Stimulated activated CD8-positive, alpha-beta memory T cell treated with anti-CD3 and anti-CD28 coated beads, Interleukin-4, amount 100 ng/mL, for 1 hour (primary cell): ENCODE measurements at places on chromosomes 5 and 9.

DNA sequence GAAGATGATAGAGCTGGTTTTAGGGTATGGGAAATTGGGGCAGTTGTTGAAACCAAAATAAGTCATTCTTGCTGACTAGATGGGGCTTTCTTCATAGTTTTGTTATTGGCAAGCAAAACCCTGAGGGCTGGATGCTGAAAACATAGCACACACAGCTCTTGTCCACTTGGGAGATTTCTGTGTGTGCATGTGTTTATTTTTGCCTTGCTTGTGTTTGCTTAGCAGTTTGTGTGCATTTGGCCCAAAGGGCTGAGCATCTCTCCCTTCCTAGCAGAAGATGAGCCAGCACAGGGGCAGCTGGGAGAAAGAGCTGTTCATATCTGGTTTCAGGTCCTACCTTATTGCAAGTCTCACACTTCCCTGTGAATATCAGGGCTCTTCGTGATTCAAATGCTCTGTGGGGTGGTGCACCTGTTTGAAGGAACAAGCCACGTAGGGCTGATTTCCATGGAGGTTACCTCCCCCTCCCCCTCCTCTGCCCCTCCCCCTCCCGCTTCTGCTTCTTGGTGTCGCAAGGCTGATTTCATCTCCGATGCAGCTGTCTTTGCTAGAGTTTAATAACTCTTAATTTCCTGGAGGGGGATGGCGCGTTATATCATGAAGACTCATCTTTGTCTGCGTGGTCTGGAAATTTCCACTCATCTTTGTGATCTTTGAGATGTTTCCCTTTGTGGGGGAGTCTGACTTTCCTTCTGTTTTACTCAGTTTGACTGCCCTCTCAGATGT is 296.5 kb downstream of the ARHGAP26 start:
- no peak for DNase-seq

GRCh38 chr5:142679744-142680143 is 6.1 kb downstream of the FGF1 start:
- DNase-seq, result no peak

DNA sequence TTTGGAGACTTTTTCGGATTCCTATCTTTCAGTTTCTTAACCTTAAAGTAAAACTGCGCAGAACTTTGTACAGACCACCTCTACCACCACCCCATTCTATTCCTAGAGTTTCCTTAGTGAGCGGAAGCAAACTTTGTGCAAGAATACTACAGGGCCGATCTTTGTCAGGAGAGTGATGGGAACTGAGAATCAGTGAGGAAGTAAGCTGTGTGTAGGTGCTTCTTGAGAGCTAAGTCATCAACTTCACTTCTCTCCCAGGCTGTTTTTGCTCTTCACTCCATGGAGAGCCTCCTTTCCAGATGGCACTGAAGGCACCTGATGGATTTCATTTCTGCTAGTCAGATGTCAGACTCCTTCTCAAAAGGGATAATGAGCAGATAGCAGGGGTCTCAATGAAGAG is 127.3 kb downstream of the SPATA31D1 start:
- no peak for DNase-seq

DNA sequence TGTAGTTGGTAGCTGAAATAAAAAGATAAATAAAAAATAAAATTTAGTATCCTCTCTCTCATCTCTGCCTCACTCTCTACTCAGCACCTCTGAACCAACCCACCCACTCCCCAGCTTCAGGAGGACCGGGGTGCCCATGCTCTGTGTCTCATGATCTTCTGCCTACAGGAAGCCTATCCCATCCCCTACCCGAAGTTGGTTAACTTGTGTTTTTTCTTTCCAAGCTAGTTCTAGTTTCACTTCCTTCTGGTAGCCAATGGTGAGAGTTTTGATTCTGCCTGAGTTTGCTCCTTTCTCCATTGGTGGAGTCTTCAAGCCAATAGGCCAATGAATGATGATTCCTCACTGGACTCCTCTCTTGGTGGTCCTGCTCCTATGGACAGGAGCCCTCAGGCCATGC is 32.1 kb downstream of the SNX24 start:
- DNase-seq, result no peak

DNA sequence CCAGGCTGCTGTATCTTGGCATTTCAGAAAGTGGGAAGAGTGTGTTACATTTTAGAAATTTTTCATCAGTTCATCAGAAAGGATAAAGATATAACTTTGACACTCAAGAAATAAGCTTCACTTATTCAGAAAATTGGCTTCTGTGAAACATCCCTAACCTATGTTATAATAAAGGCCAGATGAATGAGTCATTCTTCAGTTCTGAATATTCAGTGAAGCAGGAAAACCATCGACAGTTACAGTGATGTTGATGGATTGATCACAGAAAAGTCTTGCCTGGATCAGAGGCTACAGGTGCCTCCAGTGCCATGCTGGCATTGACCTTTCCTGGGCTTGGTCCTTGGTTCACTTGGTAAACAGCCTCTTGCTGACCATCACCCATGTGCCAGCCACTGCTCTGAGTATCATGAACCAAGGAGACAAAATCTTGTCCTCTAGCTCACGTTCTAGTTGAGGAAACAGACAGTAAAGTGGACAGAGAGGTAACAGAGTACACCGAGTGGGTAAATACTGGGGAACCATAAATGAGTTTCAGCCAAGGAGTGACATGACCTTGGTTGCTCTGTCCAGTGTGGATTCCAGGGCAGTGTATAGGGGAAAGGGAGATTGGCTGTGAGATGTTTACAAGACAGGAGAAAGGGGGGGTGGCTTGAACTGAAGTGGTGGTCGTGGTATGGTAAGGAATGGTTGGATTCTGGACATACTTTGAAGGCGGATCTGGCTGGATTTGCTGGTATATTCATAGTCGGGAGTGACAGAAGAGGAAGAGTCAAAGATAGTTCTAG is 98.6 kb downstream of the AMBP start:
- DNase-seq, result no peak

- no peak for DNase-seq
These were observed 288.1 kb downstream of the GADD45G start for GRCh38 chr9:89892920-89893319.

- no peak for DNase-seq
These were observed 38.5 kb downstream of the RAPGEF1 start for GRCh38 chr9:131701436-131701781.

DNA sequence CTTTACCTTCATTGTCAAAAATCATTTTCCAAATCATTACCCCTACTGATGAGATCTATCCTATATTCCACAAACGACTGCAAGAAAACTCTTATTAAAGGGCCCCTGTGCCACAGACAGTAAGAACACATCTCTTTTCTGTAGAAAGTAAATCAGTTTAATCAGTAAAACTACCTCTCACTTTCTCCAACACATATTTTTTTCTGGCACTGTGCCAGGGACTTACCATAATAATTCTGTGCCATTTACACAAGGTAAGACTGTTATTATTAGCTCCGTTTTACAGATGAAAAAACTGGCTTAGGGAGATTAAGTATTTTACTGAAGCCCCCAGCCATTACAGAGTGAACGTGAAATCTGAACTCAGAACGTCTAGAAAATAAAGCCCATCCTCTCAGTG is 587.0 kb upstream of the COX7C start:
- DNase-seq, result no peak

DNA sequence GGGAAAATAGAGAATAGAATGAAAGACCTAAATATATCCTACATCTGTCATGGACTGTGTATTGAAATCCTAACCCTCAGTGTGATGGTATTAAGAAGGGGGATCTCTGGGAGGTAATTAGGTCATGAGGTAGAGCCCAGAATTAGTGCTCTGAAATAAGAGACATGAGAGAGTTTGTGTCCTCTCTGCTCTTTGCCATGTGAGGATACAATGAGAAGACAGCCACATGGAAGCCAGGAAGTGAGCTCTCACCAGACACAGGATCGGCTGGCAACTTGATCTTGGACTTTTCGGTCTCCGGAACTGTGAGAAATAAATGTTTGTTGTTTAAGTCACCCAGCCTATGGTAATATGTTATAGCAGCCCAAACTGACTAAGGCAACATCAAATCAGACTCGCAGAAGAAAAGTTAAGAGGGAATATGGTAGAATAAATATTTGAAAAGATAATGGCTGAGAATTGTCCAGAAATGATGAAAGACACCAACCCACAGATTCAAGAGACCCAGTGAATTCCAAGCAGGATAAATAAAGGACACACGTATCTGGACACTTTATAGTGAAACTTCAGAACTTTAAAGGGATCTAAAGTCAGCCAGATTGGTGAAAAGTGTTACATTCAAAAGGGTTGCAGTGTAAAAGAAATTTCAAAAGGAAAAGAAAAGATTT is 12.7 kb upstream of the SLC36A1 start:
- no peak for DNase-seq

- no peak for DNase-seq
These were observed 3.8 kb downstream of the TCOF1 start for GRCh38 chr5:150361301-150361700.

DNA sequence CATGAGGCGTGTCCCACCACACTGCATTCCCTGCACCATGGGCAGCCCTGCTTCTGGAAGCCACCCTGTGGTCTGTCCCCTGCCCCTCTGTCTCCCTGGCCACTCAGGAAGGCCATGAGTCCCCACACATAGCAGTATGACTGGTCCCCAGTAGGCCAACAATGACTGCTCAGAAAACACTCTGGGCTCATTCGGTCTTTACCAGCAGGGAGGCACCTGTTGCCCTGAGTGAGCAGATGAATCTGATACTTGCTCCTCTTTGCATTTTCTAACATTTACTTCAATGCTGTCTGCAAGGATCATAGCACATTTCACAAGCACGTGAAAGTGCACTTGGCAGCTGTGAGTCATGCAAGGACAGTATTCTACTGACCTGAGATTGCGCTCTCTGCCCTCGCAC is 365.4 kb upstream of the IRX1 start:
- no peak for DNase-seq

DNA sequence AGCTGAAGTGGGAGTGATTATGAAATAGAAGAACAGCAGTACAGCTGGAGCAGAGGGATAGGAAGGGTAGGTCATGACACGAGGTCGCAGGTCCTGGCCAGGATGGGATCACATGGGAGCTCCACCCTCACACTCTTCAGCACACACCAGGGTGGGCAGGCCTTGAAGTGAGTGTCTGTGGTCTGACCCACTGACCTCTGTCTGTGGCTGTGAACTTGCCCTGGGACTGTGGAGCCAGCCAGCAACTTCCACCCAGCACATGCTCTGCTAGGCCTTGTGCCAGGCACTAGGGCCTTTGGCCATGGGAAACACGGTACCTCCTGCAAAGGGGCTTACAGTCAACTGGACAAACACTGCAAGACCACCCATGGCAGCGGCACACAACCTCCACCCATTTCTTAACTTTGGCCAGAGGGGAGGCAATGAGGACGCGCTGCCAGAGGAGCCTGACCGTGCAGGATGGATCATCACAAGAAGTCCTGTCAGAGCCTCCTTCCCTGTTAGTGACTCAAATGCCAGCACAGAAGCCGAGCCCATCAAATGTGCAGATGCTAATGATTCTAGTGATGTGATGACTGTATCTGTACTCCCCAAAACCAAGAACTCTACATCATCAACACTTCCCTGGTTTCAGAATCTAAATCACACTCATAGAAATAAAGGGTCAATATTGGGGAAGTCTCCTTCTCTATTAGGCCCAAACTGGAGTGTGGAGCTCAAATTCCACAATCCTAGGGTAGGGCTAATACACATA is 113.6 kb downstream of the DPYSL3 start:
- DNase-seq, result no peak

- DNase-seq, result no peak
These were observed 44.4 kb downstream of the SEC61B start for GRCh38 chr9:99266255-99267023.

DNA sequence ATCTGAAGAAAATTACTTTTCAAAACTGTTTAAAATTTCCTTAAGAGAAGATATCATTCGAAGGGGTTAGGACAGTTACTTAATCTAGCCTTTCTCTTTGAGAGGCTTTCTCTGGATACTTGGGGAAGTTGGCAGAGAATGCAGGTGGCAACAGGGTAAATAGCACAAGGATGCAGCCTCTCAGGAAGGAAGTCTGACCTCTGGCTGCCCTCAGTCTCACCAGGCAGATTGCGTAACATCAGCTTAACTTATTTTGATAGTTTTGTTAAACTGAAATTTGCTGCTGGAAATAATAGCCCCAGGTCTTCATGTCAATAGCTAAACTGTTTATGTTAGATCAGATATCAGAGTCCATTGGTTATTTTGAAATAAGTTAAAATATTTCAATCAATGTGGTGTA is 20.4 kb downstream of the CCDC192 start:
- DNase-seq, result no peak

GRCh38 chr9:96067600-96067999 is 192.1 kb downstream of the ERCC6L2 start:
- DNase-seq, result no peak

GRCh38 chr5:56099346-56099745 is 104.6 kb upstream of the IL6ST start:
- DNase-seq, result no peak

DNA sequence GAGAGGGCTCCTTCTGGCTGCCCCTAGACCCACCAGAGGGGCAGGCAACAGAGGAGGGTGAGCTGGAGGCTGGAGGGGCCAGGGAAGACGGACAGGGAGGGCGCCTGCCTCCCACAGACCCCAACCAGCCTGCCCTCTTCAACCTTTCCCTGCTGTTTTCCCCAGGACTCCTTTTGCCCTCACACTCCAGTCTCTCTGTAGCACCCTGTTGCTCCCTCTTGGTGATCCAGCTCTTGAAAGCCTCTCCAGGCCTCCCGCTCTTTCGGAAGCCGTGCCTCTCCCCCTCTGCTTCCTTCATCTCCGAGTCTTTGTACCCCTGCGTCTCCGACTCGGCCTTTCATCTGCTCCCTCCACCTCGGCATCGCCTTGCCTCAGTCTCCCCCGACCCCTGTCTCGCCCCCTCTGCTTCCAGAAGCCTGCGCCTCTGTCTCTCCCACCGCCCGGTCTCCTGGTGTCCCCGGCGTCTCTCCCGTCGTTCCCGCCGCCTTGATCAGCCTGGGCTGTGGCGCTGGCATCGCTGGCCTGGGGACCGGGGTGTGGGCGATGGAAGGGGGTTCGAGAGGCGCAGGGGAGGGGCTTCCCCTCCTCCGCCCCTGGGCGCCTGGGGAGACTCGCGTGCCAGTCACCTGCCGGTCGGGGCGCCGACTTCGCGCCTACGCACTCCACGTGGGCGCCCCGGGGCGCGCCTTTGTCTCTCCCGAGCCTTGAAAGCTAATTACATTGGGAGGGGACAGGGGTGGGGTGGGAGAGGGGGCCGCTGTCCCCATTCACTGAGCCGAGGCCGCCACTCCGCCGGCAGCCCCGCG is 5.3 kb upstream of the PRDM12 start:
- no peak for DNase-seq

DNA sequence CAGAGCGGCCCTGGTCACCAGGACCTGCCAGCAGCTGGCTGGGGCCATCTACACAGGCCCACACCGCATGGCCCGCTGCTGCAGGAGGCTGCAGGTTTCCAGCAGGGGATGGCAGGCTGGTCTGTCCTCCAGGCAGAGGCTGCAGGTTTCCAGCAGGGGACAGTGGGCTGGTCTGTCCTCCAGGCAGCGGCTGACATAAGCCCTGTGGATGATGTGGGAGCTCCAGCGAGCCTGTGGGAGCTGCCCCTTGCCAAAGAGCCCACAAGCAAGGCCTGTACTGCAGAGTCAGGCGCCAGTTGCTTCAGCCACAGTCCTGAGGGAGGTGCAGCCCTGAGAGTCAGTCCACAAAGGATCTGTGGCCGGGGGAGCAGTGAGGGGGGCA is 18.5 kb downstream of the TPPP start:
- DNase-seq, result no peak
